DMS53 (cell line): ENCODE measurements at places on chromosomes 13 and 19.
A peak's percentile ranks its signal among the peaks of the same experiment; 100 is the strongest.

DNA sequence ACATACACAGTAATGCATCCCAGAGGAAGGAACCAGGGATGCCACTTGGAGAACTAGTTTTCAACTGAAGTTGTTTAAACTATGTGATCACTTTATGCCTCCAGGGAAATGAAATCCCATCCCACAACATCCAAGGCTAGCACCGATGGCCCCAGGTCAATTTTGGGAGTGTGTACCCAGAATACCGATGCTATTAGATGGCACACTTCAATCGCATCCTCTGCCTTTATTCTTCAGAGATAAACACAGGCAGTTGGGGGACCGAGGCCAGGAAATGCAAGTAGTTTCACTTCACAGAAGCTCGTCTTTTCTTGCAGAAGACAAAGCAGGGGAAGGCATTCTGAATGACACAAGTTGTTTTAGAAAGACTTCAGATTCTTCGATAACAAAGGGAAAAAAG, 13.8 kb downstream of the STK24 start:
- DNase-seq, result no peak

- DNase-seq, result peak; percentile 7
Measured at GRCh38 chr13:77919246-77919920, 752 bp upstream of the EDNRB start.

- no peak for DNase-seq
Measured at GRCh38 chr13:107912745-107913144, 302.6 kb downstream of the LIG4 start.

- no peak for DNase-seq
Measured at GRCh38 chr13:108993346-108993745, 363.9 kb downstream of the MYO16 start.

- DNase-seq, result no peak
Measured at GRCh38 chr13:27018344-27018861, 153.2 kb downstream of the USP12 start.

- no peak for DNase-seq
Measured at GRCh38 chr19:9043524-9043923, 33.3 kb upstream of the MUC16 start.

GRCh38 chr19:12723641-12724426, at the start of gene TNPO2:
Gene TNPO2, minus strand, starts transcription at chr19:12723932. Its CDS starts 2,955 bp downstream, at chr19:12720977.
- DNase-seq, result peak; percentile 79

- peak; percentile 94 for DNase-seq
Measured at GRCh38 chr19:21474671-21475181, 30.7 kb upstream of the ZNF429 start.

- no peak for DNase-seq
Measured at GRCh38 chr19:12984683-12985048, 10.6 kb upstream of the NFIX start.

- DNase-seq, result no peak
Measured at GRCh38 chr19:19181488-19181998, 10.4 kb downstream of the BORCS8 start.

DNA sequence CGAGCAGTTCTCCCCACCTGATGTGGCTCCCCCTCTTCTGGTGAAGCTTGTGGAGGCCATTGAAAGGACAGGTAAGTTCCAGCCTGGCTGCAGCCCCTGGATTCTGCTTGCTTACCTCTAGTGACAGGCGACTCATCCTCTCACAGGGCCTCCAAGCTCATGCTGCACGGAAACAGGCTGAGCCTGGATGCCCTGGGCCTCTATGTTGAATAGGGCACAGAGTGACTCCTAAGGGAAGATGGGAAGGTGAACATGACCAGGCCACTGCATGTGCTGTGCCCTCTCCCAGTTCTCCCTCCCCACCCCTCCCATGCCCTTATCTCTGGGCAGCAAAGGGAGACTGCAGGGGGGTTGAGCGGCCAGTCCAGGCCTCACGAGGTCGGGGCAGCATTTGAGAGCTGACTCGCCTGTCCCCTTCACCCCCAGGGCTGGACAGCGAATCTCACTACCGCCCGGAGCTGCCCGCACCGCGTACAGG, 7.6 kb downstream of the PIK3R2 start:
- peak; percentile 50 for DNase-seq

- DNase-seq, result peak; percentile 39
Measured at GRCh38 chr19:14248578-14249011, 42.6 kb upstream of the ADGRL1 start.

DNA sequence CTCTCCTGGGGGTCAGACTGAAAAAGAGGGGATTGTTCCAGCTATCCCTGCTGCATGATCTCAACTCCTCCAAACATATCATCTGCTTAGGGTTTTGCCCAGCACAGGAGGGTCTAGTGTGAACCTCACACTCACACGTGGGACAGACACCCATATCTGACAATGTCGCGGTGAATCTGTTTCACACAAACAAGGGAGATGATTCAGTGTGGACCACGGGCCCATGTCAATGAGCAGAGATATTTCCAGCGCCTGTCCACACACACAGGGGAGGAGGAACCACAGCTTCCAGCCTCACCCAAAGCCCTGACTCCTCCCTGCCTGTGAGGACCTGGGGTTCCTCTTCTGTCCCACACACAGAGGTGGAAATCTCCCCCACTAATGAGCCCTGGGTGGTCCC, 29.6 kb upstream of the KIR3DL3 start:
- no peak for DNase-seq
